T-helper 17 cell (primary cell): ENCODE measurements at places on chromosomes 12 and 14.
A peak's percentile ranks its signal among the peaks of the same experiment; 100 is the strongest.

DNA sequence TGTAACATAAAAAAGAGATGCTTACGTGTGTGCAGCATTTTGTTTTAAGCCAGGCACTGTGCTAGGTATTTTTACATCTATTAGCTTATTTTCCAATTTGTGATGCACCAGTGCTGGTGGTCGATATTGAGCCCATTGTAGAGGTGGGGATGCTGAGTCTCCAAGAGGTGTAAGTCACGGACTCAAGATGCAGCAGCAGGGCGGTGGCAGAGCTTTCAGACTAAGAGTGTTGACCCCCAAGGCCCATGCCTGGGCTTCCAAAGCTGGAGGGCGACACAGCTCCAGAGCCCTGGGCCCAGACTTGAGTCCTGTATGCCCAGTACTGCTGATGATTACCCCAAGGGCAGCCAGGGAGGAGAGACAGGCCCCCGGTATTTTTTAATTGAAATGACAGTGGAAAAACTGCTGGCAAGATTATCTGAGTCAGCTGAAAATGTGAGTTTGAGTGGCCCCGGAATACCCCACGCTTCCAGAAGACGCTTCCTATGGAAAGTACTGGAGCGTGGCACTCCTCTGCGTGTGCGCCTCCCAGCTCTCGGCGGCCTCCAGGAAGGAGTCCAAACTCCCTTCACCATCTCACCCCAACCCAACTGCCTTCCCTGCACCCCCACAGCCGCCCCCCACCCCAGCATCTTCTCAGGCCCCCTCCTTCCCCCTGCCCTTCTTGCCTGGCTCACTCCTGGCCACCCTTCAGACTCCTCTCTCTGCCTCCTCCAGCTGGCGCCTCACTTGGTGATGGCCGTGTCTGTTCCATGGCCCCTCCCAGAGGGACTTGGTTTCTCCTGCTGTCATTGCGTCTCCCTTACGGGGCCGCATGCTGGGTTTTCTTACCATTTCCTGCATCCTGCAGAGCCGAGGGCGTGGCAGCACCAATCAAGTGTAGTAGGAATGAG, 40.7 kb downstream of the ELK3 start:
- DNase-seq = no peak

DNA sequence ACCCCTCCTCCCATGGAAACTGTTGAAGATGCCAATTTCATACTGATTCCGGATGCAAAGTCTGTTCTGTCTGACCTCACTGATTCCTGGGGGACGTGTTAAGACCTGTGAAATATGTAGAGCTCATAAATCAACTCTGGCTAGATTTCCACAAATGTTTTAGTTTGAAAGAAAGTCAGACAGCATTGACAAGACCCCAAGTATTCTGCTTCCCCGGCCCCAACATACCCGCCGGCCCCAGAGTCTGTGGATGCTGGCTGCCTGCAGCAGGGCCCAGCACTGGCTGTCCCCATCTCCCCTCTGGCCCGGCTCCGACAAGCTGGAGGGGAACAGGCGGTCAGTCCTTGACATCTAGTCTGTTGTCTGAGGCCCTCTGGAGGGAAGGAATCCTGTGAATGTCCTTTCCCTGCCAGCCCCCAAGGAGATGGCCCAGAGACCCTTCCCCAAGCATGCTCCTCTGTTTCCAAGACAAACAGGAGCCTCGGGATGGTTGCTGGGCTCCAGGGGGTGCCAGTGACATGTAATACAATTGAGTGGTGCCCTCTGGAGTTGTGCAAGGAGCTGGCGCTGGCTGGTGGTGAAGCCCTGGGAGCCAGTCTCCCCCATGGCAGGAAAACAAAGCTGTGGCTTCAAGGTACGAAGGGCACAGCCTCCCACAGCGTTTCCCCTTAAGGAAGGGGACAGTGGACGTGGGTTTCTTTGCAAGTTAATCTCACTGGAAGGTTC, 22.3 kb downstream of the FBLN5 start:
- no peak for DNase-seq

- DNase-seq = no peak
Measured at GRCh38 chr12:54421879-54422250, 2.8 kb upstream of the ITGA5 start.

DNA sequence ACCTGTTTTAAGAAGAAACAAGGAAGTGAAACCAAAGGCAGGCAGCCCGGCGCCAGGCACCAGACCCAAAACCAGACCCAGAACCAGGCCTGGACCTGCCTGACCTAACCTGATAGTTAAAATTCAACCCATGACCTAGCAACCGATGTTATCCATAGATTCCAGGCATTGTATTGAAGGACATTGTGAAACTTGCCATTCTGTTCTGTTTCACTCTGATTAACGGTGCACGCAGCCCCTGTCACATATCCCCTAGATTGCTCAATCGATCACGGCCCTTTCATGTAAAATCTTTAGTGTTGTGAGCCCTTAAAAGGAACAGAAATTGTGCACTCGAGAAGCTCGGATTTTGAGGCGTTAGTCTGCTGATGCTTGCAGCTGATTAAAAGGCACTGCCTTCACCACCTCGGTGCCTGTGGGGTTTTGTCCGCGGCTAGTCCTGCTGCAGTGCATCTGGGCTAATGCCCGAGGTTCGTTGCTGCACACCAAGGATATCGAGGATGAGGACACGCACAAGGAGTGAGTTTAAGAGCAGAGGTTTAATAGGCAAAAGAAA, 262.5 kb upstream of the TMEM132C start:
- no peak for DNase-seq

GRCh38 chr14:90034835-90035525, 26.8 kb upstream of the KCNK13 start:
- no peak for DNase-seq

DNA sequence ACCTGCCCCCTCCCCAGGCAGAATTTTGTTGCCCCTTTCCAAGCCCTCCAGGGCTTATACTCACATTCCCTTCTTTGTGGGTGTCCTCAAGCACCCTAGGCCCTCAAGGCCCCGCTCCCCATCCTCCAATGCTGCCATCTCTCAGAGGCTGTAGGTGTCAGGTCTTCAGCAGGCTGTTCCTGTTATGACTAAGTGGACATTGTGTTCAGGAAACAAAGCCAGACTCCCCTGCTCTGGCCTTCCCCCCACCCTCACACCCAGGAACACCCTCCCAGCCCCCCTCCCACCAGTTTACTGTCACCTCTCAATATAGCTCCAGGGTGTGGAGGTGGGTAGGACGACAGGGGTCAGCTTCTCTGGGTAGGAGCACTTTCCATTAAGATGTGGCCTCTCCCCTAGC, 1.4 kb upstream of the MYH6 start:
- no peak for DNase-seq

- peak; percentile 0 for DNase-seq
Measured at GRCh38 chr14:101501858-101502615, 59.3 kb upstream of the DIO3 start.

DNA sequence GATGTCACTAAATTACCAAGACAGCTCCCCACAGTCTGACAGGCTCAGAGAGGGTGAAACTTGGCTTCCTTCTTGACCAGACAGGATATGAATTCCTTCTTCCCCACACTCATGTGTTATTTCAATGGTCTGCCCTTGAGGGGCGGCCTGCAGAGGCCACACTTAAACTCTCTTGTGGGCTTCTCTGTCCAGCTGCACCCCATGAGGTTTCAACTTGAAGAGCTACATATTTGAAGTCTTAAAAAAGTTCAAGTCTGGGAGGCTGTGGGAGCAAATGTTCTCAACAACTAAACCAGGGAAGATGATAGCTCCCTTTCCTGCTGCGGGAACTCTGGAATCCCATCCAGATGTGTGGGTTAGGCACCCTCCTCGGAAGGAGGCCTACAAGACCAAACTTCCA, 98.3 kb downstream of the TTC7B start:
- no peak for DNase-seq

DNA sequence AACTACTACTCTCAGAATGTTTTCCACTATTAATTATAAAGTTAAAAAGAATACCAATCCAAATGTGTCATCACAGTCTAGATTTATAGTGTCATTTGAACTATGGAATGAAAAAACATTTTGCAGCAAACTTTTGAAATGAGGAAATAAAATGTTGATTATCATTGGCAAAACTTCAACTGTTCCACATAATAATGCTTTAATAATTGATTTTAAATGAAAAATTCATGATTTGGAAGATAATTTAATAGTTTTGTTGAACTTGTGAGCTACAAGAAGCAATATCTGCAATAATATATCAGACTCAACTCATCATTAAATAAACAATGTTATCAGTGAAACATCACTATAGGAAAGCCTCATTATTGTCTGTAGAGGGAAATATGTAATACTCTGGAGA, 48.2 kb upstream of the DCN start:
- no peak for DNase-seq

GRCh38 chr12:113555226-113555625, 83.6 kb upstream of the LHX5 start:
- DNase-seq = no peak

DNA sequence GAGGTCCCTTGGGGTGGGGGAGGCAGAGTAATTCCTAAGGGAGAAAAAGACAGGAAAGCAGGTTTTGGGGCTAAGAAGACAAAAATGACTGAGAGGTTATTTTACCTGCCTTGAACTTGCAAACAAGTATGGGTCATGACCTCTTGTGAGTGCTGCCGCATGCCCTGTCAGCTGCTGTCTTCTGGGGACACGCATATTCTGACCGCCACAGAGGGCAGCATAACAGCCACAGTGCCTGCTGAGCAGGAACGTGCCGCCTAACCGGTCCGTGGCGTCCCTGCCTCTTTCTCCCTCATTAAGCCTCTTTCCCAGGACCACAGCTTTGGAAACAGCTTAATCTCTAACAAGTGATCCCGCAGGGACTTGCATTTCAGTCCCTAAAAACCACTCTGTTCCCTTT, 51.3 kb upstream of the KCNA1 start:
- DNase-seq = no peak

DNA sequence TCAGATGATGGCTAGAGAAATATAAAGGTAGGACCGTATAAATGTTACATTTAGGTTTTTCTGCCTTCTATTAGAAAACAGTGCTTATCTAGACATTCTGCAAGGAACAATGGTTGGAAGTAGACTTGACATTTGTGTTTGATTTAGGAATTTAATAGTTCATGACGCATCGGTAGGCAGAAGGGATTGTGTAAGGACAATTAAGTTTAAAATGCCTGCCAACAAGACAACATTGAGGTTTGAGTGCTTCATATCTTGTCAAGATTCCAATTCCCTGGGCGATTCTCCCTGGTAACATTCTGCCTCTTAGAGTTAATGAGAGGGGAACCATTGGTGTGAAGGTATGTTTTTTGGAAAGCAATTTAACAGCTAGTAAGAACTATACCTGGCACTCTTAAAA, 186.8 kb upstream of the RBM19 start:
- no peak for DNase-seq

DNA sequence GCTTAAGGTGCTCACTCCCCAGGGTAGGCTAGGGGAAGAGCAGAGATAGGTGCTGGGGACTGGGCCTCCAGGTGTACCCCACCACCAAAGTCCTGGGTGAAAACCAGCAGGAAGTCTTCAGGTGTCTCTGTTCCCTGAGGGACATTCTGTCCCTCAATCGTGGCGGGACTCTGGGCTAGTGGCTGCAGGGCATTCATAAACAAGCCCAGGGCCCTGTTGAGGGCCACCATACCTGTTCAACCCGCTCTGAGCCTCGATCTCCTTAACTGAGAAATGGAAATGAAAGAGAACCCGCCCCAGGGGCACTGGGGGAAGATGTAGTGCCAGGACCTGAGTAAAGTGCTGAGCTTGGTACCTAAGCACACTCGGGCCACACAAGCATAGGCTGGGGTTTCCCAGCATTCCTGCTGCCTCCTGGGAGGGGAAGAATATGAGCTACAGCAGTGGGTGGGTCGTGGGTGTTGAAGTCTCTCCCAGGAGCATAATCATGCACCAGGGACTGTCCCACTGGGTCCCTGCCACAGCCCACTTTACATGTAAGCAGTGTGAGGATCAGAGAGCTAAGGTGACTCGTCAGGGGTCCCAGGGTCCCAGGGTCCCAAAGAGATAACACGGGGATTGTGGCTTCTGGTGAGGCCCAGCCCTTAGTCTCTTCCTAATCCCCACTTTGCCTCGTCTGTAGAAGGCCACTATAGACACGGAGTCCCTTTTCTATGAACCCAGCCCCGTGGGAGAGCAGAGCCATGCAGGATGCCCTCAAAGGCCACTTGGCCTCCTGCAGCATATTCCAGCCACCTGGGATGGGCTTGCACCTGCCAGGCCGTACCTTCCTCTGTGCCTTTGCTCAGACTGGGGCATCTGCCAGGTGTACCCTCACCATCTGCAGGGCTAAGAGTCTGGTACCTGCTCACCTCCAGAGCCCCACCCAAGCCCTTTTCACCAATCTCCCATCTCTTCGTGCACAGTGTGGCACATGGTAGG, 14.4 kb downstream of the FAM222A start:
- no peak for DNase-seq

GRCh38 chr12:52591521-52591920, 9.7 kb downstream of the KRT72 start:
- no peak for DNase-seq

GRCh38 chr12:91767237-91767636, 378.4 kb downstream of the BTG1 start:
- no peak for DNase-seq

GRCh38 chr12:28857369-28857768, 291.7 kb upstream of the FAR2 start:
- no peak for DNase-seq

DNA sequence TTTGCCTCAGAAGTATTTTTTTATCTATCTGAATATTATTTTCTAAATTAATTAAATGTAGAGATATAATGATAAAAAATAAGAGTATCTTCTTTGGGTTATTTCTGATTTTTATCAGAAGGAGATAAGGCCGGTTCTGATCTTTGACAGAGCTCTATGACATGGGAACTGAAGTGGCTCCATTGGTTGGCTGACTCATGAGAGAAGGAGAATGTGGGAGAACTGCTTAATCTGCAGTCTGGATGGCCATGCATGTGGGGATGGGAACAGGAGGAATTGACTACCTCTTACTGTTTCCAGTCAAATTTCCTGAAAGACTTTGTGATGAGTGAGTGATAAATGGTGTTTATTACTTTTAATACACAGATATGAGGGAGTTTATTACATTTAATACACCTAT, 155.8 kb upstream of the ATP2B1 start:
- DNase-seq = no peak

DNA sequence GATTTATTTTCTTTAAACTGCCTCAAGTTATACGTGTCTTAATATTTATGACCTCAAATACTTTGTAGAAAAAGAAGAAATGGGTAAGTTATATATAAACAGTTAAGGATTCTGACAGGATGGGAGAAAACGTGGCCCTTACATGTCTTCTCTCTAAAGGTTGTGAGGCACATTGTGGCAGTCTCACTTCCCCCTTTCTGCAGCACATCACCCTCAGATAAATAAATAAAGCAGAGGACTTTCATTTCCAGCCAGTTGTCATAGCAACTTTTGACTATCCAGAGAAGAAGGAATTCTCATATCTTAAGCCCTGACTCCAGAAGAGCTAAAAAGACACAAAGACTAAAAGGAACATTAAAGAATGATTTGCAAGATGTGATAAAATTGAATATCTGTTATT, 28.8 kb upstream of the CEP83 start:
- no peak for DNase-seq

DNA sequence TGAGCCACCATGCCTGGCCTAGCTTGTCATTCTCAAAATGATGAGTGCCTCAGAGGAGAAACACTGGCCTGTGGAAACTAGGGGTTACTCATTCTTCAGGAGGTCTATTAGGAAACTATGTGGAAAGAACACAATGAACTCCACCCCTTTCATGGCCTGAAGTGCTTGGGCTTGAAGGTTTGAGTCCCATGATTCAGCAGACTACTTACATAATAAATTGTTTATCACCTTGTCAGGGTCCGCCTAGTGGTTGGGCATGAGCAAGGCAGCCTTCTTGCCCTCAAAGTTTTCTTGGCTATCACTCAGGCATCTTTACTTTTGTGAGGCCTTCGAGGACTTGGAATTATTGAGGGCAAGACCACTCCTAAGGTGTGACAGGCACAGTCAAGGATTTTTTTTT, 251.2 kb downstream of the ACSS3 start:
- no peak for DNase-seq
